ENCODE measurements at places on chromosomes 13 and 19.

DNA sequence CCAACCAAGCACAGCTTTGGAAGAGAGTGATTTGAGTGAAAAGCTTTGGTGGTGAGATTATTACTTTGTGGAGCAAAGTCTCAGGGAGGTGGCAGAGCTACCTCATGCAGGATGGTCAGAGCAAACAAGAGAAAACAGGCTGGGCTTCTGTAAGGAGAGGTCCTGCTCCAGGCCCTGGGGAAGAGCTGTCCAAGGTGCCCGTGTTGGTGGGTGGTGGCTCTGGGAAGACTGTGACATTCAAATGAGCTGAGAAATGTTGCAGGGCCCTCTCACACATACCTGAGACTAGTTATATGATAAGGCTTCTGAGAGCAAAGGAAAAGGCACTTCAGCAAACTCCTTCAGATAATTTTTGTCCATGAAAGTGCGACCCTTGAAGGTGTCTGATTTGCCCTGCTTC, 205.5 kb upstream of the SOX21 start:
- DNase-seq = no peak

GRCh38 chr13:25468325-25469168, 96.8 kb downstream of the ATP8A2 start:
- no peak for DNase-seq

DNA sequence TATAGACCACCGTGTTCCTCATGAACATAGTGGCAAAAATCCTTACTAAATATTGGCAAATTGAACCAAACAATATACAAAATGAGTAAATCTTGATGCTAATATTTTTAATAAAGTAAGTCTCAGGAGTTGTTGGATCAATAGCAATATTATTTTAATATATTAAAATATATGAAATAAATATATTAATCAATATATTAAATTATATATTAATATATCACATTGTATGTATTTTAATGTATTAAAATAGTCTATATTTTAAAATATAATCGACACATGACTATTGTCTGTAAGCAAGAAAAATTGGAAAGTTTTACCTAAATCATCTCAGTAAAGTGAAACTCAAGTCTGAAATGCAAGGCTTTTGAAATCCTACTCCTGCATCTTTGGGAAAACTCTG, 78.9 kb upstream of the GJB6 start:
- DNase-seq = no peak

- no peak for DNase-seq
Observed at GRCh38 chr19:12953799-12954611, 3.0 kb downstream of the GADD45GIP1 start.

- no peak for DNase-seq
Observed at GRCh38 chr19:1683869-1684572, 31.6 kb upstream of the TCF3 start.

GRCh38 chr13:43014162-43014561, 9.2 kb upstream of the DNAJC15 start:
- no peak for DNase-seq

DNA sequence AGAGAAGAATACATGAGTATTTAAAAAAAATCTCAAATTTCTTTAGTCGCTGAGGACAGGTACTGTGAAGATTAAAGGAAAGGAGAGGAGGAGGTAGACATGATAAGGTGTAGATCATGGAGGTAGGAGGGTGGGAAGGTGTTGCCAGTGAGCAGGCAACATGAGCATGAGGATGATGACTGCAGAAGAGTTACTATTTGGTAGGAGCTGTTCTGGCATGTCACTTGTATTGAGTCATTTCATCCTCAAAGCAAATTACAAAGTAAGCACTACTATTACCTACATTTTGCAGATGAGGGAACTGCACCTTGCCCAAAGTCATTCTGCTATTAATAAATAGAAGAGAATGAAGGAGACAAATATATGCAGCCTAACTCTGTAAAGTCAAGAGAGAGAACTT, 435.8 kb upstream of the KLF12 start:
- DNase-seq = no peak

DNA sequence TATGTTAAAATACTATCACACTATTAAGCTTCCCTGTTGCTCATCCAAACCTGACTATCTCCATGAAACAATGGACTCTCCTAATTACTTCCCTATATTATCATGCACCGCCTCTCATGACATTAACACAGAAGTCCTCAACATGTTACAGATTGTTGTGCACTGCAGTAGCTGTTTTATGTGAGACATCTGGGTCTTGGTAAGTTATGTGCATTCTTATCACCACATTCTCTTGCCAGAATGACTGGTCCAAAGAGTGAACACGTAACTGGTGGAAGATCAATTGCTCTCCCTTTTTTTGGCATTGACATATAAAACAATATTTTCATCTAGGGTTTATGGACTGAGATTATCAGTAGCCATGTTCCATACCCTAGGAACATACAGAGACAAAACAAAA, 59.4 kb downstream of the POSTN start:
- DNase-seq = no peak

DNA sequence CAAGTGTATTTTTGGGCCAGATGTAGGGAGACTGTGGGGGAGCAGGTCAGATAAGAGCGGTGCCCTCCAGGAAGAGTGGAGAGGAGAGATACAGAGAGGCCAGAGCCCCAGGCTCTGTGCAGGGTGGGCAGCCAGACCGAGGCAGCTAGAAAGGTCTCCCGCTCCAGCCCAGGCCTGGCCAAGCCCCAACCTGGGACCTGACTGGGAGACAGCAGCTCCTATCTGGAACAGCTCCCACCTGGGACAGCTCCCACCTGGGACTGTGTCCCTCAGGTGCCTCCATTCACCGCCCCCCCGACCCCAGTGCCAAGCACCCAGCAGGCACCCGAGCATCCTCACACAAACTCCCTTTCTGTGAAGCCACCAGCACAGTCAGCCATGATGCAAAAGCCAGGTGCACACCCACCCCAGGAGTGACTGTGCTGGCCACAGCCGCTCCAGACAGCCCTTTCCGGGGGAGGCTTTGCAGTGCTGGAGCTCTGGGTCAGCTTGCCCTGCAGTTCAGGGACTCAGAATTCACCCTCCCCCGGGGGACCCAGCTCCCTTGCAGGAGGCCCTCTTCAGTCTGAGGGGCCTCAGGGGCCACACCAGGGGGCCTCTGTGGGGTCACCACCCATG, 2.1 kb upstream of the GRTP1 start:
- DNase-seq = no peak

DNA sequence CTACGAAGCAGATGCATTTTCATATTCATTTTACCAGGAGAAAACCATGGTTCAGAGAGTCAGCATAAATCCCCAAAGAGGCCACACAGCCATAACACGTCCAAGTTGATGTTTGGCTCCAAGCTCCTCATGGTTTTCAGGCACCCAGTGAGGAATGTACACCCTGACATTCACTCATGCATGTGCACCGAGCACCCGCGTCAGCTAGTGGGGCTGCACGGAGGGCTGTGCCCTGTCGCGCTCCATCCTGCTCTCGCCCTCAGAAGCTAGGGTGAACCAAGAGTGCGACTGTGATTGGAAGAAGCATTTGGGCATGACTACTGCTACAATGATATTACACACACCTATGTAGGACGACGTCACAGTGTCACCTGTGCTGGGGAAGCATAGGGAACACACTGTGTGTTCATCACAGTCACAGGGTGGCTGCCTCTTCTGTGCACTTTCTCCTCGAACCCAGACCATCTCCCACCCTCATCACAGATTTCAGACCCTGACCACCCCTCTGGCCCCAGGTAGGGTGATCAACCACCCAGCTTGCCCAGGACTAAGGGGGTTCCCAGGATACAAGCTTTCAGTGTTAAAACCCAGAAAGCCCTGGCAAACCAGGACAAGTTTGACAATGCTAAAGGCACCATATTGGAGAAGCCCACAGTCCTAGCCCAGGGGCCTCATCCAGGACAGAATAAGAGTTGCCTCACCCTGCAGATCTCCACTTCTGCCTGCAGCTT, 148.6 kb upstream of the ZNF507 start:
- DNase-seq = no peak

DNA sequence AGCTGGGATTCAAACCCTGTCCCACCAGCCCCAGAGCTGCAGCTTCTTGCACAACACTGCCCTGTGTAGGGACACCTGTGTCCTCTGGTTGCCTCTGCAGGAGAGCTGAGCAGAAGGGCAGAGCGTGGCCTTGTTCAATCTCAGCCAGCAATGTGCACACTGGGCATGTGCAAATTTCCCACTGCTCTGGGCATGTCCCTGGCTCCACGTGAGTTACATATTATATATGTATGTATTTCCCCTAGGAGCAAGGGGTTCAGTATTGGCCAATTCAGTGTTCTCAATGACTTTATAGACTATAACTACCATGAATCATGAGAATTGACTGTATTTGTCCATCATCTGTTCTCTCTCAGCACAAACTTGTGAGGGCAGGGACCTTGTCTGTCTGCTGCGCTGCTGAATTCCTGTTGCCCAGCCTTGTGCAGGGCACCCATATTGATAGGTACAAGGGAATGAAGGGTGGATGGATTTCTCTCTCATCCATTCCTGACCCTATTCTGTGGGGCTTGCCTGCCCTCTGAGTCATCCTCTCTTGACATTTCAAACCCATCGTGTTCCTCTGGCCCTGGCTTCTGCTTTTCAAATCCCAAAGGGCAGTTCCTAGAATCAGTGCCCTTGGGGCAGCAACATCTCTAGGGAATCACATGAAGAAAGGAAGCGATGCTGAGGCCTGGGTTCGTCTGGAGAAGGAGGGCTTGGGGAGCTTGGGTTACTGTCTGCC, 69.7 kb downstream of the ERICH6B start:
- DNase-seq = no peak

- DNase-seq = no peak
Observed at GRCh38 chr13:103134271-103134670, 68.1 kb upstream of the SLC10A2 start.

- DNase-seq = peak; percentile 26
Observed at GRCh38 chr19:45641274-45642105, 2.3 kb upstream of the EML2 start.

DNA sequence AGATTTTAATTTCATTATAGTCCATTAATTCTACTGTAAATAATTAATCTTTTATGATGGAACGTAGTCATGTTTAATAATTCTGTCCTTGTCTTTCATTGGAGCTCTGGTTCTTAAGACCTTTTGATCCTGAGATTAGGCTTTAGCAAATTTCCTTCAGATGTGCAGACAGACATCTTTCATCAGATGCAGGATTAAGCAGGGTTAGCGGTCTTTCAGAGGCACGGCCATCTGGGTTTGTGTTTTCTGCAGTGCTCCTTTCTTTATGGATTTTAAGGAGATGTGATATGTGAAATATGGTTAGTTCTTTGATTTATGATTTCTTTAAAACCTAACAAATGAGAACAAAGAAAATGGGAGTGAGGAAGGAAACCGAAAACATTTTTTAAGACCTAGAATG, 643.9 kb upstream of the SGCG start:
- no peak for DNase-seq

- DNase-seq = no peak
Observed at GRCh38 chr19:20273376-20273775, 106.4 kb downstream of the ZNF486 start.

GRCh38 chr13:74103970-74104555, 30.1 kb downstream of the KLF12 start:
- no peak for DNase-seq

GRCh38 chr19:35015270-35015953, 14.9 kb upstream of the SCN1B start:
- DNase-seq = no peak

DNA sequence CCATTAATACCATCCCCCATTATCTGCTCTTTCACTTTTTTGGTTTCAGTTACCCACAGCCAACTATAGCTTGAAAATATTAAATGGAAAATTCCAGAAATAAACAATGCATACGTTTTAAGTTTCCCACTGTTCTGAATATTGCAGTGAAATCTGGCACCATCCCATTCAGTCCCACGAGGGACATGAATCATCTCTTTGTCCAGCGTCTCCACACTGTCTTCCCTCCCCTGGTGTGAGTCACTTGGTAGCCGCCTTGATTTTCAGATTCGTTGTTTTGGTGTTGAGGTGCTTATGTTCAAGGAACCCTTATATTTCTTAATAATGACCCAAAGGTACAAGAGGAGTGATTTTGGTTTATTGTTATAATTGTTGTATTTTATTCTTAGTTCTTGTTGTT, 246.1 kb downstream of the DCT start:
- no peak for DNase-seq

- no peak for DNase-seq
Observed at GRCh38 chr19:40809358-40810086, 10.5 kb downstream of the EGLN2 start.

DNA sequence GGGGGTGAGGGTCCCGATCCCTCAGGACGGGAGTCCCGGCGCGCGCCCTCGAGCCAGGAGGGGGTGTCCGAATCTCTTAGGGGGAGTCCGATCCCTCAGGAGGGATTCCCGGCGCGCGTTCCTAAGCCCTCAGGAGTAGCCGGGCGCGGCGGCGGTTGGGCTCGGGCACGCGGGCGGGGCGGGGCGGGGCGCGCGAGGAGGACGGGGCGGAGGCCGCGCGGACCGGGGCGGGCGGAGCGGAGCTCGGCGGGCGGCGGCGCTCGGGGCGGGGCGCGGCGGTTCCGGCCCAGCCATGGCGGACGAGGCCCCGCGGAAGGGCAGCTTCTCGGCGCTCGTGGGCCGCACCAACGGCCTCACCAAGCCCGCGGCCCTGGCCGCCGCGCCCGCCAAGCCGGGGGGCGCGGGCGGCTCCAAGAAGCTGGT, at the start of gene CUL4A:
Gene CUL4A (plus strand): TSS at position 278 of the 423 bp plus-strand sequence. CDS start 15 bp downstream, at position 293.
- DNase-seq = peak; percentile 53

All from activated gamma-delta T cell (primary cell).